ENCODE measurements at places on chromosomes 12 and 14.

GRCh38 chr12:82958966-82959365, 272.3 kb downstream of the TMTC2 start:
- no peak for DNase-seq

- no peak for DNase-seq
Measured at GRCh38 chr12:54154681-54155186, 34.1 kb downstream of the SMUG1 start.

GRCh38 chr12:44929236-44929885, 53.2 kb upstream of the NELL2 start:
- DNase-seq: no peak

DNA sequence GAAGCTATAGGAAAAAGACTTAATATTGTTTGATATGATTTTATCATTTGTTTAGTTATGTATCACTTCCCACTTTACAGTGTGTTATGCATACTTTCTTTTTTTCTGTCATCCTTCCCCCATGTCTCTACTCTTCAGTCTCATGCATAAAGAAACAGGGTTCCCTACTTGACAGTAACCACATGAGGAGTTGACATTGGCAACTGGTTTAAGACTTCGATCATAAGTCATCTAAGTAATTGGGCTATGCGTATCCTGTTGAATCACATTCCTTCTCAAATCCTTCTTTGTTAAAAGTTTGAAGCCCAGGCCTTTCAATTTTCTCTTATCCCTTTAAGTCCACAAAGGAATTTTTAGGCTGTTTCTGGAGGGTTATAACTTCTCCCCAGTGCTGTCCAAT, 358.7 kb downstream of the RAD51B start:
- DNase-seq: no peak

DNA sequence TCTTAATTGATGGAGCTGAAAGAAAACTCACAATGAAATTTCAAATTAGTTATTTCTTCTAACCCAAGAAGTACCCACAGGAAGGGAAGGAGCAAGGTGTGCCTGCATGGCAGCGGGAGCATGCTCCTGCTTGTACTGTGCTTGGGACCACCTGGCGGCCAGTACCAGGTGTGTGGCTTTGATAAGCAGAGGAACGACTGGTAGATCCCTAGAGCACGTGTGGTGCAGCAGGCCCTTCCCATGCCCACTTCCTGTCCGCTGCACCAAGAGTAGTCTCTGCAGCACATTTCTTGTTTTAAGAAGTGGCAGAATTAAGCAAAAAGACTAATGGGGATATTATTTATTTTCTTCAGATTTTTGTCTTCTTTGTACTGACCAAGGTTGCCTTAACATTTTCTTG, 122.3 kb upstream of the ATF1 start:
- DNase-seq: no peak

DNA sequence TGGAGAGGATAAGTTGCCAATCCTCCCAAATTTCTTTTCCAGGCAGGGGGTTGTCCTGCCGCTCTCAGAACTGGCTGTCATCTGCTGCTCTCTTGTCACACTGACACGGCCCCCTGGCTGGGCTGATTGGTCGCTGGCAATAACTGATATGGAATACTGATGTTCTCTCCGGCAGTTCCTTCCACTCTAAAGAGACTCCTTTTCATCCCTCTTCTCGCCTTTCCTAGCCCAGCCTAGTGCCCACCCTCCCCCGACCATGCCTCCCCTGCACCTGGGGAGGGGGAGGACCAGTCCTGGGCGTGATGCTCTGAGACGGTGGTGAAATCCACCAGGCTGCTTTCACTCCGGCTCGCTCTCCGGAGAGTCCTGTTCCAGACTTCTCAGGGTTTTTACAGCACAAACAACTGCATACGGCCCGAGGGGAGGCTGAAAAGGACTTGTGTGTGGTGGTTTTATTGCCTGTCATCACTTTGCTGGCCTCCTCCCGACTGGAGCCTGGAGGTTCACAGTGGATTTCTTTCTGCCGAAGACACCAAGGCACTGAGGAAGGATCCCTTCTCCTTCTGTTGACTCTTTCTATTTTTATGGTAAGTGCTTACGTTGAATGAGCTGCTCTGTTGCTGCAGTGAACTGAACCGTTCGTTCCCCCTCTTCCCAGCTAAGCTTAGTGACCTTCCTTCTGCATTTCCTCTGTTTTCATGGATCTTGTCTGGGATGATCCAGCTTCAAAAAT, at the start of gene ANO4:
Gene ANO4, plus strand, starts transcription at position 336 of the 733 bp plus-strand sequence. CDS start 107,010 bp downstream, outside the sequence.
- no peak for DNase-seq

DNA sequence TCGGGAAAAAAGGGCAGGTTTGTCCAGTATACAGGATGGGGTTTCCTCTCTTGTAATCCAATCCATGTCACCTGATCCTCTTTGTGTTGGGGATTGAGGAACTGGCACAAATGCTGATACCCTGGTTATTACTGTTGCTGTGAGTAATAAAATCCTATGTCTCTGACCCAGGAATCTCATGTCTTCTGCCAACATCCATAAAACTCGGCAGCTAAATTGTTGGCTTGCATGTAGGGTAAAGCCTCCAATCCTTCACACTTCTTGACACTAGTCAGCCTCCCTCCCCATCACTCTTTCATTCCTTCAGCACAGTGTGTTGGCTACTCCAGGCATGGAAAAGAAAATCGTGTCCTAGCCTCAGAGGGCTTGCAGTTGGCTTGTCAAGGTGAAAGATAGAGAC, 9.2 kb upstream of the NOS1 start:
- no peak for DNase-seq

DNA sequence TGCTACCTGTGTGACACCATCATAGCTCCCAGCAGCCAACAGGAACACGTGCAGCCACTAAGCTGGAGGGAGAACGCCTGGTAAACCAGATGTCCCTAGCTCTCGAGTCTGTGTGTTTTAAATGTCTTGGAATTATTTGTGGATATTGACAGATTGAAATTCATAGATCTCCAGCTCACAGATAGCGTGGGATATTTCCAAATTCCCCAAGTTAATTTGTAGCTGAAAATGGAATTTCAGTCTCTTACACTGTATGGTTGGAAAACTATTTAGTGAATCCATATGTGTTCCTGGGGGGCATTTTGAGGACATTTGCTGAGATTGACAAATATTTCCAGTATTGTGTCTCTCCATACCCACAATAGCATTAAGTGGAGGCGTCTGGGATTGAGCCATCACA, 618.6 kb upstream of the TMEM132C start:
- DNase-seq: no peak

- peak; percentile 39 for DNase-seq
Measured at GRCh38 chr12:115268451-115268850, 584.5 kb upstream of the TBX3 start.

DNA sequence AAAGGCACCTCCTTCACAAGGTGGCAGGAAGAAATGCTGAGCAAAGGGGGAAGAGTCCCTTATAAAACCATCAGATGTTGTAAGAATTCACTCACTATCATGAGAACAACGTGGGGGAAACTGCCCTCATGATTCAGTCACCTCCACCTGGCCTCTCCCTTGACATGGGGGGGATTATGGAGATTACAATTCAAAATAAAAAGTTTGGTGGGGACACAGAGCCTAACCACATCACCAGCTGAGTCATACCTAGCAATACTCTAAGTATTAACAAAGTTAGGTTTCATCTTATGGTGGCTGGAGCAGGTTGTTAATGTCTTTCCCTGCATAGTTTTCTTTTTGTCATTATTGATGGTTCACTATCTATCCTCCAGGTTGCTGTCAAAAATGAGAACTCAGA, 113.2 kb upstream of the PPFIA2 start:
- DNase-seq: no peak

GRCh38 chr12:3313066-3313465, 177.9 kb upstream of the PRMT8 start:
- DNase-seq: peak; percentile 38

DNA sequence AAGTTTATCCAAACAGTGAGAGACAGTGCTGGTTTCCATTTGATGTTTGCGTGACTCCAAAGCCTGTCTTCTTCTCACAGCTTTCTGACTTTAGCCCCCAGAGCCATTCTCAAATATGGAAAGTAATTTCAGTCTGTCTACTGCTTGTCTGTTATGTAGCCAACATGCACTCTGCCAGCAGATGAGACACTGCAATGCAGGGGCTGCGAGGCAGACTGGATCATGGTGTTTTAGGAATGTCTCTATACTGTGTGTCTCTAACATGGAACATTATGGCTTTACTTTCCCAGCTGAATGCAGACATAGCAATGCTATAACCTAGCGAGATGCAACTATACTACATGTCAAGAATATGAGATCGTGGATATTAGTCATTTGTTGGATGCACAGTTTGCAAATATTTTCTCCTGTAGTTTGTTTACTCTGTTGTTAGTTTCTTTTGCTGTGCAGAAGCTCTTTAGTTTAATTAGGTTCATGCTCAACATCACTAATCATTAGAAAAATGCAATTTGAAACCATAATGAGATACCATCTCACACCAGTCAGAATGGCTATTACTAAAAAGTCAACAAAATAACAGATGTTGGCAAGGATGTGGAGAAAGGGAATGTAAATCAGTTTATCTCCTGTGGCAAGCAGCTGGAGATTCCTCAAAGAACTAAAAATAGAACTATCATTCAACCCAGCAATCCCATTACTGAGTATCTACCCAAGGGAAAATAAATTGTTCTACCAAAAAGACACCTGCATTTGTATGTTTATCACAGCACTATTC, 235.8 kb upstream of the TMTC1 start:
- no peak for DNase-seq

DNA sequence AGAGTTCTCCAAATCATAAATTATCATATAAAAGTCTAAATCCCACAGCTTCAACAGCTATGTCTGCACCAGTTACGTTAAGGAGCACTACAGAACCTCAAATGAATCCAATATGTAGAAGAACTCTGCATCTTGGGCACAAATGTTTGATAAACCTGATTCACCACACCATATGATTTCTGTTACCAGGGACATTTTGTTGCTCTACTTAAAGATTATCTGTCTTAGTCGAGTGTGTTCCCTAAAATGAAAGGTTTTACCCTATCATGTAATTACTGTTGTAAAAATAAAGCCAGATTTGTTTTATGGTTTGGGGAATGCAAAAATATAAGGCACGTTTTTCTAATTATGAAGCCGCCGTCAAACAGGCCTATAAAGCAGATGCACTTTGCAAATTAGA, 363.1 kb downstream of the EGLN3 start:
- DNase-seq: no peak

DNA sequence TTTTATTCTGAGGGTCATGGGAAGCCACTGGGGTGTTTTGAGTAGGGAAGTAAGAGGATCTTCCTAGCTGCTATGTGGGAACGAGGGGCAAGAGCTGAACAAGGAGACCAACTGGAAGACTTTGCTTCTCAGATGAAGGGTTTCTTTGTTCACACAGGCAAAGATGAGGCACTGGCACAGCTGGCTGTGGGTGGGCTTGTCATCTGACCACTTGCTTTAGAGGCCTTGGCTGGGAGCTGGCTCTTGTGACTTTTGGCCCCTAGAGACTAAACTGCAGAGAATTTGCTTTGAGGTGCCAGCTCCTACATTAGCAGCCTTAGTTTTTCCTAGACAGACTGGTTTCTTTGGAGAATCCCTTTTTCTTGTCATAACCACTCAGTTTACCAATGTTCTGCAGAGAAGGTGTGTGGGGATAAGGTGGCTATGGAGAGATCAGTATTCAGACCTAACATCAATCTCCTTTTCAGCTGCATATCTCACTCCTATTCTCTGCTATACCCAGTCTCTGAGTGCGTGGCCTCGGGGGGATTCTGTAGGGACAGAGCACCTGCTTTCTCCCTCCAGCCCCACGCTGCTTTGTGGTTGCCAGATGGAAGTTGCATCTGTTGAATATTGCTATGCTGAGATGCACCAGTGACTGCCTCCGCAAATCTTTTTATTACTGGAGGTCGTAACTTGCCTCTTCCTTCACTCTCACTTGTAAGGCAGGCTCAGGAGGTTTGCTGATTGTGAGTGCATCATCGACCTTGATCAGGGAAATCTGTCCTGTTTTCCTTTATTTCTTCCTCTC, 12.7 kb downstream of the PPP2R5C start:
- no peak for DNase-seq

- no peak for DNase-seq
Measured at GRCh38 chr12:105967038-105967776, 171.5 kb downstream of the NUAK1 start.

GRCh38 chr14:75531256-75531655, 9.0 kb downstream of the BATF start:
- no peak for DNase-seq

DNA sequence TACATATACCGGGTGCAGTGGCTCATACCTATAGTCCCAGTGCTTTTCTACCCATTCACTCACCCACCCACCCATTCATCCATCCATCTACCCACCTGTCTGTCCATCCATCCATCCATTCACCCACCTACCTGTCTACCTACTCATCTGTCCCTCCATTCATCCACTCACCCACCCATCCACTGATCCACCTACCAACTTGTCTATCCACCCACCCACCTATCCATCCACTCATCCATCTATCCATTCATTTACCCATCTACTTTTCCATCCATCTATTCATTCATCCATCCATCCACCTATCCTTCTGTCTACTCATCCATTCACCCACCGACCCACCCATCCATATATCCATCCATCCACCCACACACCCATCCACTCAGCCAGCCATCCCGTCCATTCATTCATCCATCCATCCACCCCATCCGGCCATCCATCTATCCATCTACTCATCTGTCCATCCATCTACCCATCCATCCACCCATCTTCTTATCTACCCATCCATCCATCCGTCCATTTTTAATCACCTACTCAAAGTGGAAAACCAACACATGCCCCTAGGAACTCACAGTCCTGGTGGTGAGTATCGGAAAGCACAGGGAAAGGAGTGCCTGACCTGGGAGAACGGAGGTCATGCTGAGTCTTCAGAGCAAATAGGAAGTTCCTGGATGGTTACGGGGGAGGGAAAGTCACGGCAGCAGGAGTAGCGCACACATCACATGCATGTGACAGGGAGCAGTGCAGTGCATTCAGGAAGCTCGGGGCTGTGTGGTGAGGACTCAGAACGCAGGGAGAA, 20.0 kb downstream of the DDX51 start:
- no peak for DNase-seq

GRCh38 chr12:52495389-52495788, 2.3 kb upstream of the KRT6A start:
- DNase-seq: peak; percentile 88

GRCh38 chr14:58191763-58192601, 8.0 kb upstream of the ACTR10 start:
- peak; percentile 10 for DNase-seq

DNA sequence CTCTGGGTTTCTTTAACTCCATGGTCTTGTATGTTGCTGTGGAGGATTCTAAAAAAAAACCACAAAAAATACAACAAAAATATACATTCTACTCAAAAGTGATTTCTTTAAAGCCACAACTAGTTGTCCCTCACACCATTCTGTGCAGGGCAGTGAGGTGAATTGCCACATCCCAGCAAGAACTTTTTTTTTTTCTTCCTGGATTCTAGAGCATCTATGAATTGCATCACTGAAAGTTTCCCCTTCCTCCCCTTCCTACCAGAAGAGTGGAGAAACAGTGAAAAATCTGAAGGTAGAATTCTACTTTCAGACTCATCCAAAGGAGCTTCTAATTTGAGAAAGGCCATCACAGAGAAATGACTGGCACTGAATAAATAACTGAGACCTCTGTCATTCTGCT, 395.3 kb downstream of the AEBP2 start:
- DNase-seq: no peak
